ENCODE measurements at places on chromosomes 7 and 10.

- no peak for DNase-seq
Measured at GRCh38 chr7:1049006-1049741, 4.8 kb downstream of the GPR146 start.

GRCh38 chr7:32588657-32589056 is 93.4 kb downstream of the AVL9 start:
- DNase-seq: no peak

- no peak for DNase-seq
Measured at GRCh38 chr7:130129011-130129411, 58.7 kb downstream of the KLHDC10 start.

GRCh38 chr7:43531700-43532099 is 51.2 kb upstream of the STK17A start:
- DNase-seq: no peak

DNA sequence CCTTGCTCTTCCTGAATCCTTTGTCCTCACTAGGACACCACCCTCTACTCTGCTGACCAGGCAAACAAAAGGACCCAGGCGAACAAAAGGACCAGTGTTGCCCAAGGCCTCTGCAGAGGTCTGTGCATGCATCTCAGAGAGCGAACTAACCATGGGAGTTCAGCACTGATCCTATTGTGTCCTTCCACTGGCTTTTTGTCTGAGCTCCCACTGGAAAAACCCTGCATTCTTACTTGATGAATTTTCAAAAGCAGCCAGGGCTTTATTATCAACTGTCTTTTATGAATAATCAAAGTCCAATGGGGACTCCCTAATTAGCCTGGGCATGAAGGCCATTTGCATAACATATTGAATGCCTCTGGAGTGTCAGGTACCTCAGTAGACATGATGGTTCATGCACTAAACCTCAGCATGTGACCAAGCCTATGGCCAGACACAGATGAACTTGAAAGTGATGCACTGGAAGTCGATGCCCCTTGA is 140.6 kb downstream of the KCNMA1 start:
- DNase-seq: no peak

Measured in stimulated activated naive CD4-positive, alpha-beta T cell treated with Interleukin-2 at 50 U/mL for 16 hours (primary cell).